Mesothelial cell of epicardium (in vitro differentiated cells): ENCODE measurements at places on chromosomes 4 and X.

- H3K4me1 ChIP-seq: no peaks in the 10 kb centered on the region
- H3K36me3 ChIP-seq: no peaks in the 10 kb centered on the region
- peaks cover 44% of the 10 kb centered on the region for H3K27me3 ChIP-seq
- DNase-seq: no peak
Measured at GRCh38 chr4:77501851-77502250, 103.8 kb upstream of the CXCL13 start.

- no peak overlapping the region for H3K27ac ChIP-seq
- no peaks in the 10 kb centered on the region for H3K27me3 ChIP-seq
- no peak overlapping the region for H3K4me3 ChIP-seq
- DNase-seq: no peak
- H3K4me1 ChIP-seq: no peaks in the 10 kb centered on the region
Measured at GRCh38 chr4:84814094-84814750, 152.3 kb downstream of the WDFY3 start.

DNA sequence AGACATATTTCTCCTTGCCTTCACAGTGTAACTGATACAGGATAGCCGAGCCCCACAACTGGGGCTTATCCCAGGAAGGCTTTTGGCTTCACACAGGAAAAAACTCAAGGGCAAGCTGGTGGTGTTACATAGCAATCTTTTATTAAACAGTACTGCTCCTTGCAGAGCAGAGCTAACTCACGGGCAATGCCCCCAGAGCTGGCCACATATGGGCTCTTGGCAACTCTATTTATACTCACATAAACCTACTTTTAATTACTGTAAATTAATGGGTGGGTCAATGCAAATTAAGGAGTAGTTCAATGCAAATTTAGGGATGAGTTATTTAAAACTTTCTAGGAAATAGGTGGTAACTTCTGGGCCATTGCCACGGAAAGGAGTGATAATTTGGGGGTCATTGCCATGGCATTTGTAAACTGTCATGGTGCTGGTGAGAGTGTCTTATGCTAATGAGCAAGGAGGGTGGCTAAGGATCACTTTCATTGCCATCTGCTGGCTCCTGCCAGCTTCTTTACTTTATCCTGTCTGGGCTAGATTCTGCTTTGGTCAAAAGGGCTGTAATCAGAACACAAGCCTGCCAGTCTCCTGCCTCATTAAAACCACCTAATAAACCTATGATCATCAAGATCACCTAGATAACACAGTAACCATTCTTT is 288.8 kb downstream of the CENPC start:
- DNase-seq: no peak
- H3K36me3 ChIP-seq: no peaks in the 10 kb centered on the region
- H3K27ac ChIP-seq: no peak overlapping the region
- no peak overlapping the region for H3K4me3 ChIP-seq
- H3K4me1 ChIP-seq: no peaks in the 10 kb centered on the region

DNA sequence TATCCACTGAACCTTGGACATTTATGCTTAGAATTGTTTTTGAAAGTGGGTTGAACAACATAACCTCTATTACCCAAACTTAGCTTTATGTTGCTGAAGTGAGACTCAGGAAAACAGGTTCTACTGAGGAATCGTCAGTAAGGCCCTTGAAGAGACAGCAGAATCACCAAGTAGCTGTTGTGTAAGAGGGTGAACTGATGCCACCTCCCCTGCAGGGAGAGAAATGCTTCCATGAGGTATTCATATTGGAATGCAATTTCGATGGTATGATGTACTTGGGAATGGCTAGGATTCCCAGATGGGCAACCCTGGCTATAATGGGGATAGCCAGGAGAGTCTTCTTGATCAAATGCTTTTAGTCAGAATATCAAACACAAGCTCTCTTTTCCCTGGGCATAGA is 4.1 kb upstream of the SCRG1 start:
- H3K4me1 ChIP-seq: peaks cover 2% of the 10 kb centered on the region
- no peak overlapping the region for H3K27ac ChIP-seq
- H3K4me3 ChIP-seq: no peak overlapping the region

GRCh38 chr4:21885770-21886169 is 62.8 kb downstream of the KCNIP4 start:
- H3K4me3 ChIP-seq: no peak overlapping the region
- no peak overlapping the region for H3K27ac ChIP-seq
- H3K4me1 ChIP-seq: no peaks in the 10 kb centered on the region
- H3K27me3 ChIP-seq: peaks cover 3% of the 10 kb centered on the region
- H3K36me3 ChIP-seq: no peaks in the 10 kb centered on the region

GRCh38 chrX:75155827-75156525 is at the start of gene ABCB7:
Gene ABCB7 (minus strand): TSS chrX:75156283. CDS start chrX:75156272, 11 bp downstream.
- peaks cover 14% of the 10 kb centered on the region for H3K4me1 ChIP-seq
- peaks cover 3% of the 10 kb centered on the region for H3K27me3 ChIP-seq
- no peaks in the 10 kb centered on the region for H3K36me3 ChIP-seq
- DNase-seq: no peak
- peak within 1 kb of the TSS; percentile 97 for H3K27ac ChIP-seq

DNA sequence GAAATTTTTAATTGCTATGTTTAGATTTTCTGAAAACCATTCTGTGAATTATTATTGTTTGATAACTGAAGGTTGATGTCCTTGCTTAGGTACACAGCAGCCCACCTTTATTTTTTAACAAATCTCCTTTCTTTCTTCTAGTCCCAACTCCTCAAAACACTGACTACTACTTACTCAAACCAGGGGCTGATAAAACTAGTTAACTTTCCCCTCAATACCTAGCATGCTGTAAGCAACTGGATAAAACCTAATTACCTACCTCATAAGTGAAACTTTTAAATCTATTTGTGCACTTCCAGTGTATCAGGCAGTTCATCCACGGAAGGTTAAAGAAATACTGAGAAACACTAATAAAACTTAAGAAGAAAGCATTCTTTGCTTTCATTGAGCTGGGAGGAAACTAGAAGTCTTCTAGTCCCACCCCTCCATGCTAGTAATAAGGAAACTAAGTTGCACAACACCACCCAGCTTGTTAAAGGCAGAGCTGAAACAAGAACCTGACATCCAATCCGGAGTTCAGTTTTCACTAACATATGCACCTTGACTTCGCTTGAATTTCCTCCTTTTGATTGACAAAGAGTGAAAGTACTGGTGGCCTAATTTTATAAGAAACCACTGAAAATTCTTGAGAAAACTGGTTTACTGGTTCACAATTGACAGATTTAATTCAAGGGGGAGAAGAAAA is 180.2 kb upstream of the TET2 start:
- DNase-seq: no peak
- peaks cover 31% of the 10 kb centered on the region for H3K4me1 ChIP-seq
- H3K27ac ChIP-seq: peak overlapping the region; percentile 92
- H3K4me3 ChIP-seq: peak overlapping the region; percentile 3

DNA sequence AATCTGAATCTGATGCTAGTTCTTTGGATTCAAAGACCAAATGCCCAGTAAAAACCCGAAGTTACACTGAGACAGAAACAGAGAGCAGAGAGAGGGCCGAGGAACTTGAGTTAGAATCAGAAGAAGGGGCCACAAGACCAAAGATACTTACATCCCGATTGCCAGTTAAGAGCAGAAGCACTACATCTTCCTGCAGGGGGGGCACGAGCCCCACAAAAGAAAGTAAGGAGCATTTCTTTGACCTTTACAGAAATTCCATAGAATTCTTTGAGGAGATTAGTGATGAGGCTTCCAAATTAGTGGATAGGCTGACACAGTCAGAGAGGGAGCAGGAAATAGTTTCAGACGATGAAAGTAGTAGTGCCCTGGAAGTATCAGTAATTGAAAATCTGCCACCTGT is 309.3 kb downstream of the ANK2 start:
- no peaks in the 10 kb centered on the region for H3K4me1 ChIP-seq
- no peaks in the 10 kb centered on the region for H3K36me3 ChIP-seq
- H3K27me3 ChIP-seq: no peaks in the 10 kb centered on the region
- no peak overlapping the region for H3K4me3 ChIP-seq
- DNase-seq: no peak
- H3K27ac ChIP-seq: no peak overlapping the region
